ENCODE measurements at places on chromosomes 7 and 10.

- no peak for DNase-seq
These were observed 160.9 kb downstream of the PLXDC2 start for GRCh38 chr10:19977097-19977521.

DNA sequence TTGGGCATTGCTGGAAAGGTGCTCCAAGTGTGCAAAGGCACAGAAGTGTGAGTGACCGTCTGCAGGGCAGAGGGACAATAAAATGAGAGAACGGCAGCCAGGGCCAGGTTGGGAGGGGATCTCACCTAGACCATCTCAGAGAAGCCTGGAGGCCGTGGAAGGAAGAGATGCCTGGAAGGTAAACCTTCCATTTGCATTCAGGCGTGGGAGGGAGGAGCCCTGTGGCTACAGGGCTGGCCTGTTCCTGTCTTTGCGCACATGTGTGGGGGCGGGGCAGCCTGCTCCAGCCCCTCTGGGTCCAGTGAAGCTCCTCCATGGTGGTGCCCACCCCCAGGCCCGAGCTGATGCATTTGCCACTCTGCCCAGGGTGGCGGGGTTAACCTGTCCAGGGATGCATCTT, 473.6 kb upstream of the MGMT start:
- no peak for DNase-seq

GRCh38 chr7:107170051-107170915, 1.5 kb downstream of the HBP1 start:
- no peak for DNase-seq

DNA sequence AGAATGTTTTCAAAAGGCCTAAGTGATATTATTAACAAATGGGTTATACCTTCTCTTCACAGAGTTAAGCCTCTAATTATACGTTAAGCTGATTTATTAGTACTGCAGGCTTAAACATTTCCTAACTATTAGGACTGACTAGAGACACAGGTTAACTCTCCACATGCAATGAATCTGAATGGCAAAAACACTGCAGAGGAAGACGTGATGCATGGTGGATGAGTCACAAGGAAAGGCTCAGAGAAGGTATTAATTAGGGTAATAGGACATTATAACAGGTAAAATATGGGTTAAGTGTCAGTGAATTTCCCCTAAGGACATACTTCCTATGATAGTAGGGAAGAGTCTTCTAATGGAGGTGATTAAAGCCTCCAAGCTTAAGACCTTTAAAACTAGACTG, 24.7 kb upstream of the SEM1 start:
- DNase-seq, result no peak

- no peak for DNase-seq
These were observed 544.3 kb upstream of the MGMT start for GRCh38 chr10:128922619-128923196.

- no peak for DNase-seq
These were observed 10.0 kb downstream of the KLF6 start for GRCh38 chr10:3774814-3775695.

DNA sequence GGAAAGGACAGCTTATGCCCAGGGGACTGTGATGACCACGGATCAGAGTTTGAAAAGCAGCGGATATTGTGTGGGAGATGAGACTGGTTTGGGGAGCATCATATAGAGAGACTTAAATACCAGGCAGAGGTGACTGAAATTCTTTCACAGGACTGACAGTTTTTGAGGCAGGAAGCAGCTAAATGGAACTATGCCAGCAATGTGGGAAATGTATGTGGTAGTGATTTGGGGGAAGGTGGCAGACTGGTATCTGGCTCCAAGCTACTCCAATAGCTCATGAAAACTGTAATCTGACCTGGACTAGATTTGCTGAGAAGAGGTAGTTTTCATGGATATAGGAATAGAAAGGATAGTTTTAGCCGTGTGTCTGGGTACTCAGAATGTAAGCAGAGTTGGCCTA, 592.6 kb downstream of the REEP3 start:
- DNase-seq, result no peak

- no peak for DNase-seq
These were observed 250.2 kb downstream of the ELFN1 start for GRCh38 chr7:1920266-1920681.

DNA sequence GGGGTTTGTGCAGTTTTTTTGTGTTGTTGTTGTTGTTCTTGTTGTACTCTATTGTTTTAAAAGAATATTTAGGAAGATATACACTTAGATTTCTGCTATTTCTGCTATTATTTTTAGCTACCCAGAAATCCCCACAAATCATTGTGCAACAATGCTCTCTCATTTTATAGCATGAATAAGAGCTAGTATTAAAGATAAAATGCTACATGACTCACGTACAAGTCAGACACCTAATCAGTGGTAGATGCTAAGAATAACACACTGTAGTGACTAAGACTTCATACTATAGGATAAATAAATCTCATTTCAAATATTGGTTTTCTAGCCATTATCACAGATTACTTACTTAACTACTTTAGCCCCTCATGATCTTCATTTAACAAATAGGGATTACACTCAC, 920.5 kb downstream of the KCNMA1 start:
- no peak for DNase-seq

GRCh38 chr7:66894463-66895080, 26.5 kb upstream of the TMEM248 start:
- no peak for DNase-seq

DNA sequence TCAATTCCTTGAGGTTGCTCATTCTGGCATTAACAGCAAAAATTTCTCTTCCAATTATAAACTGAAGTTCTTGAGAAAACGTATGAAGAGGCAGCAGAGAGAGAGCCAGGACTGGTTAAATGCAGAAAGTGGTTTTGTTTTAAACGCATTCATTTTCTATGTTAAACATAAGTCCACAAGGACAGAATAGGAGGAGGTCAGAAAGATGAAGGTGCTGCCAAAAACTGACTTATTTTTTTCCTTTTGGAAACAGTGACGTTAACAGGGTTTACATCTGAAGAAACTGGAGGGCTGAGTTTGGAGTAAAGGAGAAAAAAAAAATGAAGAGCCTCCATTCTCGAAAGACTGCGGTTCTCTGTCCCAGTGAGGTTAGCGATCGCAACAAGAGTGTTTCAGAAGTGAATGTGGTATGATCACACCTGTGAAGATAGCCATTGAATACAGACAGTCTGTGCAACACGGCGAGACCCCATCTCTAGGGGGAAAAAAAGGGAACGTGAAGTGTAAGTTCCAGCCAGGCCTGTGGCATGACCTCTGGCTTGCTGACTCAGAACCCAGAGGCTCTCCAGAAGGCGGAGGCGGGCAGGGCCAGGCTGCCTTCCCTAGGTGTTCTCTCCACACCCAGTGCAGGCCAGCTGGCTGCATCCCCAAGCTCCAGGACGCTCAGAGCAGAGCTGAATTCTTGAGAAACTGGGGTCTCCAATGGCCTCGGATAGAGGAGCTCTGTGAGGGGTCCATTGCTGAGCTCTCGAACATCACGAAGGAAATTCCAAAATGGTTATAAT, 84.0 kb downstream of the CHST15 start:
- no peak for DNase-seq

GRCh38 chr10:34250722-34251121, 564.4 kb downstream of the PARD3 start:
- DNase-seq, result no peak

GRCh38 chr7:98997846-98998245, 119.5 kb downstream of the TRRAP start:
- no peak for DNase-seq

DNA sequence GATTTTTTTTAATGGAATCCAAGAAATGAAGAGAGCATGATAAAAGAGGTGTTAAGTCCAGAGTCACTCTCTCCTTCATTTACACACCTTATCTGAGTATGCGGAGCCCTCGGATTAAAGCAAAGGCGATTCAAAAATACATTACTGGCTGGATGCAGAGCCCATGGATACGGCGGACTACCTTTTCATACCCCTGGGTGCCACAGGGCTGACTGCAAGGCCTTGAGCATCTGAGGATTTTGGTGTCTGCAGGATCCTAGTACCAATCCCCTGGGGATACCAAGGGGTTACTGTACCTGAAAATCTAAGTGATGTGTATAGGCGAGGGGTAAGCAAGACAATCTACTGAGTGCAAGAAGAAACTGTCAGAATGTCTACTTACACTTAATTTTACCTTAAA, 20.5 kb downstream of the PIP4K2A start:
- DNase-seq, result no peak

DNA sequence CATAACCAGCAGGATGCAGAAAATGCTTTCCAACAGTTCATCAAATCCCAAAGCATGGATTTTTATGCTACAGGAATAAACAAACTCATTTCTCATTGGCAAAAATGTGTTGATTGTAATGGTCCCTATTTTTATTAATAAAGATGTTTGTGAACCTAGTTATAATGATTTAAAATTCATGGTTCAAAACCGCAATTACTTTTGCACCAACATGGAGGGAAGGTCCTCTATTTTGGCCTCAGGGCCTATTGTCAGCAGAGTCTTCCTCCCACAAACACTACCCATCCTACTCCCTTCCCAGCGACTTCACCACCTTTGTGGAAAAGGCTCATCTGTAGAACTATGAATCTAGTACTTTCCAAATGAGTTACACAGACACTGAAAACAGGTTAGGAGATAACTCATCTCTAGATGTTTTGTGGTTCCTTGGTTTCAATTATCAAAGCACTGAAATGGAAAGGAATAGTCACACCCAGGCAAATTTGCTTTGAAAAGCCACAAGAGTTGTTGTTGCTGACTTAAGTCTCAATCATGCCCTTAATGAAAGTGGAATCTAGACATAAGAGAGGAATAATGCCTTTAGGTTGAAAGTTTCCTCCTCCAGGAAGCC, 59.4 kb upstream of the FRMD4A start:
- no peak for DNase-seq

DNA sequence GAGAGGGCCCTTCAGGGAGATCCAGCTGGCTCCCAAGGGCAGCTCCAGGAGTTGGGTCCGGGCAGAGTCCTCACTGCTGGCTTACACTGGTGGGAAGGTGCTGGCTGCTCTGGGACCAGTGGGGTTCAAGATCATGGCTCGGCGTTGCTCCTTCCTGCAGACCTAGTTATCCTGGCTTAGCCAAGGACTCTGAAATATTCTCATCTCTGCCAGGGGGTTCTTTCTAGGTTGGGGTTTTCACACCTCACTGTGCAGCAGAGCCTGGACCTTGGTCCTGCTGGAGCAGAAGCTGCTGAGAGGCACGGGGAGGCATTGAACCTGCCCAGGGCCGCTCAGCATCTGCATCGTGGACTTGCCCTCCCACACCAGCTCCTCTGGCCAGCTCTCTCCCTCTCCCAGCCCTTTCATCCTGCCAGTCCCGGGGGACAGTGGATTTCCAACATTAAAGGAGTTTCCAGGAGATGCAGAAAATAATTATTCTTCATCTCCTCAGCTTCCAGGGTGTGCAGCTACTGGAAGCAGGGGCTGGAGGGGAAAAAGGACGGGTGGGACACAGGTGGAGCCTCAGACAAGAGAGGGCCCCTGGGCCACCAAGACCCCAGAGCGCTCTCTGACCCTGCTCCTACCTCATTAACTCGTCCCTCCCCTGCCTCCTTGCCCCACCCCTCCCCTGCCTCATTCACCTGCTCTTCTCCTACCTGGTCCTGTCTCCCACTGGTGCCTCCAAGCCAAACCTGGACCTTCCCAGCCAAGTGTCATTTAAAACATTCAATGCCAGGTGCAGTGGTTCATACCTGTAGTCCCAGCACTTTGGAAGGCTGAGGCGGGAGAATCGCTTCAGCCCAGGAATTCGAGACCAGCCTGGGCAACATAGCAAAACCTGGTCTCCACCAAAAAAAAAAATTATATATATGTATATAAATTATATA, 42.5 kb downstream of the JAKMIP3 start:
- DNase-seq, result no peak

DNA sequence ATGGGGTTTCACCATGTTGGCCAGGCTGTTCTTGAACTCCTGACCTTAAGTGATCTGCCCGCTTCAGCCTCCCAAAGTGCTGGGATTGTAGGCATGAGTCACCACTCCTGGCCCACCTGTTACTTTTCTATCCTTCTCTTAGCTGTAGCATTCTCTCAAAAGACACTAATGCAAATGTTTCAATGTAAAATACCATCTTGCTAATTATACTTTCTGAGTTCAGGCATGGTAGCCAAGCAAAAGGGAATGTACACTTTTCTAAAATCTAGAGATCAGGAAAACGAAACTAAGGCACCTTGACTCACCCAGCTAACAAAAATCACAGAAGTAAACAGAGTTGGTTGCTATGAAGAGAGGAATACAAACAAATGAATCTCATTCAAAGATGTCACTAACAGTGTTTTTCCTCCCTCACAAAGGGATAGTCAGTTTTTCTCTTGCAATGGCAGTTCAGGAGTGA, 401.0 kb upstream of the NRP1 start:
- DNase-seq, result no peak

DNA sequence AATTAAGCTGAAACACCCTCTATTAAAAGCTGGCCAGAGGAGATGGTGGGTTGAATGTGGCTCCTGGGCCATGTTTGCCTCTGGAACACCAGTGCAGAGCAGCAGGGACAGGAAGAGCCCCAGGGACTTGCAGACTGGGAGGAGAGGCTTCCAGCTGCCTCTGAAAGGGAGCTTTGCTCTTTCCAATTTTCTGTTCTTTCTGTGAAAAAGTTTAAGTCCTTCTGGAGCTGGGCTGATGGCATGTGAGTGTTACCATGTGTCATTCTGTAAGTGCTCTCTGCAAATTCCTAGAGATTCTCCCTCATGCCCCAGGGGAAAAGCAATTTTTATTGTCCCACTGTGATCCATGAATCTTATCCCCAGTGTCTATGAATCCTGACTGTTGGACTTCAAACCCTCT, 112.8 kb upstream of the LANCL2 start:
- no peak for DNase-seq

GRCh38 chr10:11157292-11158076, 139.8 kb downstream of the CELF2 start:
- DNase-seq, result no peak

DNA sequence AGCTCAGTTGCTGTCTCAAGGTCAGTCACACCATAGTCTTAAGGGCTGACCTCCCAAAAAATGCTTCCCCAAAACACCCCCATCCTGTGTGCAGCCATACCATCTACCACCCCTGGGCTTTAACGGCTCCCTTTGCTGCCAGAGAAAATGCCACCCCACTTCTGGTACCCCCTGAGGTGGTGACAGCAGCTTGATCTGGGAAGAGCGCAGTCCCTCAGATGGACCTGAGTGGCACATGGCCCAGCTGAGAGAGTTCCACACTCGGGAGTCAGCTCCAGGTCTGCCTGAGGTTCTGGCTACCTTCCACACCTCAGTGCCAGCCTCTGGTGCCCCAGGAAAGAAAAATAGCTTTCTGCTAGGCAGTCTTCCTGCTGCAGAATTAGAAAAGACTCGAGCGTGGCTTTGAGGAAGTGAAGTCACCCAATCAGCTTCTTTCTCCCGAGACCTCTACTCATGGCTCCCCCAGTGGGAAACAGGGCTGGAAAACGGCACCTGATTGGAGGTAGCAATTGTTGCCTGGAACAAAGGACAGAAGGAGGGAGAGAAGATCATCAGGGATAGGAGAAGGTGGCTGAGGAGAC, 151.7 kb downstream of the ARHGAP21 start:
- DNase-seq, result no peak

DNA sequence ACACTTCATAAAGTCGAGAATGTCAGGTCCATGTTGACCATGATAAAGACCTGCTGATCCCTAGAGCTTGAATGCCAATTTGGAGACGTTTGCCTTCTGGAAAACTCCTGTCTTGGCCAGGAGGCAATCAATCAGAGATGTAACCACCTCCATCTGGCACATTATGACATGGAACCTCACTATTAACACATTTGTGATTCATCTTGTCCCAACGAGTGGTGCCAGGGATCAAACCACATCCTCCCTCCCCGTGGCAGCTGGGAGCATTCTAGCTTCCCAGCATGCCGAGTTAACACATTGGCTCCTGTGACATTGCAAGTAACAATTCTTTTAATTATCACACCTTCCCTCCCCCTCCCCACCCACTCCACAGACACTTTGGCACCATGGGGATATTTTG, 84.0 kb upstream of the PPP1R17 start:
- no peak for DNase-seq

Measured in stimulated activated CD8-positive, alpha-beta memory T cell treated with anti-CD3 and anti-CD28 coated beads, Interleukin-7, amount 100 ng/mL, for 1 hour (primary cell).